ENCODE measurements at places on chromosomes 3 and 15.

- DNase-seq = no peak
These were observed 54.0 kb upstream of the MYZAP start for GRCh38 chr15:57537488-57538264.

DNA sequence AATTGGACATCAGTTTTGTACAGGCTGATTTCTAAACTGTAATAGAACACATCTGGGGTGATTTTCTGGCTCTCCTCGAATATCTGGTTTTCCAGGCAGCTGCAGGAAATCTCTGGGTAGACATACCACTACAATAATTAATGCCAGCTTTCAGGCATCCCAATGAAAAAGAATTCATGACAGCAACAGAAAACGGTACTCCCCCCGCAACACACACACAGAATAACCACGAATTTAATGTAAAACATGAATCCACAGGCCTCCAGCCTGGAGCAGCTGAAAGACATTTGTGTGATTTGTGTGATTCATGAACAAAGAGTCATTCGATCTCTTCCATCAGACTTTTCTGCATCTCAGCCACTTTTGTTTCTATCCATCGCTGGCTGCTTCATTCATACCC lies 262.2 kb downstream of the MAGI1 start:
- DNase-seq = no peak

- DNase-seq = peak; percentile 52
These were observed 36.0 kb downstream of the MCF2L2 start for GRCh38 chr3:183392186-183393034.

- no peak for DNase-seq
These were observed 546.2 kb downstream of the FGF12 start for GRCh38 chr3:192181151-192181550.

GRCh38 chr3:79810581-79810980 lies 42.8 kb upstream of the ROBO1 start:
- no peak for DNase-seq

GRCh38 chr3:123096731-123097130 lies 29.9 kb downstream of the PDIA5 start:
- DNase-seq = no peak

DNA sequence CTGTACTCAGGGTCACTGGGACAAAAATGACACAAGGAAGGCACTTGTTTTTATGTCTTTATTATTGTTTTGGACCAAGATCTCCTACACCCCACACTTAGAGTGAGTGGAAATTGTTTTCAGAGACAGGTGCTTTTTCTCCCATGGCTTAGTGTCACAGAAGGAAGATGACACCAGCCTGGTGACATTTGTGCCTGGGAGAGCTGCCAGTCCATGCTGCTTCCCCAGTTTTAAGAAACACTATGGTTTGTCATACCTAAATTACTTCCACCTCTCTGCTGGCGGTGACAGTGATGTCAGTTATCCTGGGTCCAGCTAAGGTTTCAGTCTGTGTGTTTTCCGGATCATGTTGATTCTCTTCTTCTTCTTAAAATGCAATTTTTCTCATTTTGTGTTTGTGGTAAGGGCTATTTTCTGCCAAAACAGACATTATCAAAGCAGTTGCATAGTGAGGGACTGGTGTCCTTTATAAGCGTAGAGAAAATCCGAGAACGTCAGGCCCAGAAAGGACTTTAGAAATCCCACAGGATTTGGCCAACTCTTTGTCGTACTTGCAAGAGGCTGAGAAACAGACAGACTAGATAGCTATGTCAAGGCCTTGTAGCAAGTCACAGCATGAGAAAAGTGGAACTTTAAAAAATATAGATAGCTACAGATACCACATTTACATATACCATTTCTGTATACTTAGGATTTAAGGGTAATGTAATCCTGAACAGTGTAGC lies 149.5 kb downstream of the TP63 start:
- no peak for DNase-seq

DNA sequence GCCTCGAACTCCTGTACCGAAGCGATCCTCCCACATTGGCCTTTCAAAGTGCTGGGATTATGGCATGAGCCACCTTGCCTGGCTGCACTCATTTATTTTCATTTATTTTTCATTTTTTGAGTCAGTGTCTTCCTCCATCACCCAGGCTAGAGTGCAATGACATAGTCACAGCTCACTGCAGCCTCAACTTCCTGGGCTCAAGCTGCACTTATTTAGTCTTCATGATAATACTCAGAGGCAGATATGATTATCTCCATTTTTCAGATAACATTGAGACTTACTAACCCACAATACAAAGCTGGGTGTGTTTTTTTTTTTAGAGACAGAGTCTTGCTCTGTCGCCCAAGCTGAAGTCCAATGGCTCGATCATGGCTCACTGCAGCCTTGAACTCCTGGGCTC lies 10.0 kb downstream of the PRKCI start:
- DNase-seq = peak; percentile 41

- no peak for DNase-seq
These were observed 40.2 kb downstream of the TNFAIP8L3 start for GRCh38 chr15:51054535-51054934.

DNA sequence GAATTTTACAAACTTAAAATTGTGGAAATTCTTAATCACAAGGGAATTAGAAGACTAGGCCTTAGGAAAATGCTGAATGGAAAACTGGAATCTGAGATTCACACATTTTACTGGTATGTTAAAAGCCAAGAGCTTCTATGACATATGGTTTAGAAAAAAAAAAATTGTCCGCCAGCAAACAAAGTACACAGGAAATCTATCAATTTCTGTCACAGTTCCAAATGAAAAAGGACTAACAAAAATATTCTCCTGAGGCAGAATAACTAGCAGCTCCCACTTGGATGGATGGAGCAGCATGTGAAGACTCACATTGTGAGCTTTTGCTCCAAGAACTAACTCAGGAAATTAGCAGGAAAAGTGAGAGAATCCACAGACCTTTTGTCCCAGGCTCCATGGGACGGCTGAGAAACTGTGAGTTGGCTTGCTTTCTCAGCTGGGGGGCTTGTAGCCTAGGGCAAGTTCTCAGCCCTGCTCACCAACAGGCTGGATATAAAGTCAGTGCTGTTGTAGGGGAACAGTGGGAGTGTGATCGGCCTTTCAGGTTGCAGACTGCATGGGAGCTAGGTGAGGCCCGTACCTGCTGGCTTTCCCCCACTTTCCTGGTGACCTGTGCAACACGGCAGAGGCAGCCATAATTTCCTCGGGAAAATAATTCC lies 731.1 kb upstream of the SGO1 start:
- no peak for DNase-seq
